ENCODE measurements at places on chromosomes 7 and 10. TPM values are rescaled to one million over a fixed set of nuclear protein-coding genes. Genes with fewer than 3 reads are reported as not detected.
A peak's percentile ranks its signal among the peaks of the same experiment; 100 is the strongest.

DNA sequence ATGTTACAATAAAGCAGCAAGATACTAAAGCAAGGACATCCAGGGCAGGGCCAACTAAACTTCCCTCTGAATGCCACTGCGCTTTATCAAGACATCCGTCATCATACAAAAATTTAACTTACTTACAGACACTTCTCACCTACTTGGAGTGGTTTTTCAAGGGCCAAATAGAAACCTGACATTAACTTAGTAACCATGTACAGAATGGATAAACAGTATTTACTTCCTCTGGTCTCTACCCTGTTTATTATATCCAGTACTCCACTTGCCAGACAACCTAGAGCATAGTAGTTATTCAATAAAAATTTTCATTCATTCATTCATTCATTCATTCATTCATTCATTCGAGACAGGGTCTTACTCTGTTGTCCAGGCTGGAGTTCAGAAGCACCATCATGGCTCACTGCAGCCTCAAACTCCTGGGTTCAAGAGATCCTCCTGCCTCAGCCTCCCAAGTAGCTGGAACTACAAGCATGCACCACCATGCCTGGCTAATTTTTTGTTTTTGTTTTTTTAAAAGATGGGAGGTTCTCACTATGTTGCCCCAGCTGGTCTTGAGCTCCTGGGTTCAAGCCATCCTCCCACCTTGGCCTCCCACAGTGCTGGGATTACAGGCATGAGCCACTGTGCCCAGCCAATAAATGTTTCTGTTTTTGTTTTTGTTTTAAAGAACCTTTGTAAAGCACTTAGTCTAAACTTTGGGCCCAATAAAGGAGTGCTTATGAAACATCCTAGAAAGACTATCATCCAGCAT, 19.0 kb downstream of the SMURF1 start:
- no peak for DNase-seq

DNA sequence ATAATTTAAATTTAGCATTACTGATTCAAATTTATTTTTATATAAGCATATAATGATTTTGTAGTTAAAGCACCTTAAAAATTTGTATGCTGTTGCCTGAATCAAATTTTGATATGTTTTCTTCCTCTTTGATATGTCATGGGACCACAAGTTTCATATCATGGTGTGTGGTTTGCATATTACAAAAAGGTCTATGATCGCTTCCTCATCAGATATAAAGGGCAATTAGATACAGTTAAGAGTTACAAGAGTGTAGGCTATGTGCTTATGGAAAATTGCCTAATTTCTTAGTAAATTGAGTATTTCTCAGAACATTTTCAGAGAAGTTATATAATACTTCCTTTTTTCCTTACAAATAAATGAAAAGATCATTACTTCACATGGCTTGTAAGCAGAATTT, 22.2 kb downstream of the MRC1 start:
- DNase-seq, result no peak

GRCh38 chr7:130856866-130857265, 122.9 kb upstream of the KLF14 start:
- no peak for DNase-seq

GRCh38 chr7:137538361-137538762, 194.8 kb upstream of the PTN start:
- no peak for DNase-seq

DNA sequence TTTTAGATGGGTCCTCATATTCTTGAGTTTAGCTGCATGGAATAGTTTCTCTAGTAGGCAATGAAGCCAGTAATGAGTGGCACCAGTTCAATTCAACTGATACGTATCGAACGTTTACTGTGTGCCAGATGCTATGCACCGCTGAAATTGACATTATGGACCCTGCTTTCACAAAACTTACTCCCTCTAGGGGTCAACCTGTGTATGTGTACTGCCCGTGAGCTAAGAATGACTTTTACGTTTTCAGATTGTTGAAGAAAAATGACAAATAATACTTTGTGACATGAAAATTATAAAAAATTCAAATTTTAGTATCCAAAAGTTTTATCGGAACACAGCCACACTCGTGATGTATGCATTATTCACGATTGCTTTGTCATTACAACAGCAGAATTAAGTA, 95.5 kb downstream of the ZMYND11 start:
- DNase-seq, result no peak

- DNase-seq, result no peak
Measured at GRCh38 chr10:112407696-112408095, 33.8 kb downstream of the ACSL5 start.

- peak; percentile 4 for DNase-seq
Measured at GRCh38 chr10:10677479-10677878, 340.2 kb upstream of the CELF2 start.

DNA sequence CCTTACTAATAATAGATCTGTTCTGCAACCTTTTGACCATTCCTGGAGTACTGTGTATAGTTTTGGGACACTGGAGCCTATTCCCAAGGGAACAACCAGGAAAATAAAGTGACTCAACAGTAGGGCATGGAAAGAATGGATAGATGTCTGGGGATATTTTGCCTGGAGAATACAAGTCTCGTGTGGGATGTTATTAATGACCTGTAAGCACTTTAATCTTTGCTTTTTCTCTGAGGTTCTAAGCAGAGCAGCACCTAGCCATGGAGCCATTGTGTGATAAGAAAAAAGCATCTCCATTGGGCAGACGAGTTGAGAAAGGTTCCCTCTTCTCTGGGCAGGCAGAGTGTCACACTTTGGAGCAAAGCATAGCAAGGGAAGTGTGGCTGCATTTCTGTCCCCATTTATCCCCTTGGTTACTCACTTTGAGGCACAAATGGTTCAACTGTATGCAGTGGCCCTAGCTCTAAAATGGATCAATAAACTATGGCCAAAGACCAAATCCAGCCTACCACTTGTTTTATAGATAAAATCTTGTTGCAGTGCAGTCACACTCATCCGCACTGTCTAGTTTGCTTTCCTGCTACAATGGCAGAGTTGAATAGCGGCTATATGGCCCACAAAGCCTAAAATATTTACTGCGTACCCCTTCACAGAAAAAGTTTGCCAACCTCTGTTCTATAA, 21.0 kb upstream of the CCDC71L start:
- no peak for DNase-seq

GRCh38 chr10:43596546-43596945, 9.7 kb upstream of the ZNF485 start:
- DNase-seq, result no peak

DNA sequence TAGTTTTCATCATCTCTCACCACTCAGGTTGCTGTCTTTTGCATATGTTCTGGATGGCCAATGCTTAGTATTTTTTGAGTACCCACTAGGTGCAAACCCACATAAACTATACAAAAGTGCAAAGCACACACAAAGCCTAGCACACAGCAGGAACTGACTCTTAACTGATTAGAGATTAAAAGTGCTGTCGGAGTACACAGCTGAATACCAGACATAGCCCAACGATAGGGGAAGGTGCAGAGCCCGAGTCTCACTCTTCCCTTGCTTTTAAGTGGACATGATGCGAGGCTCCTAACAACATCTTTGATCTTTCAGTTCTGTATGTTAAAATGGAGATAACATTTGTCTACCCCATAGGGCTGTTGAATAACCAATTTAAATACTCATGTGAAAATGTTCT, 90.8 kb downstream of the DPY19L1 start:
- DNase-seq, result no peak

- no peak for DNase-seq
Measured at GRCh38 chr10:87550741-87551140, 46.0 kb downstream of the MINPP1 start.

DNA sequence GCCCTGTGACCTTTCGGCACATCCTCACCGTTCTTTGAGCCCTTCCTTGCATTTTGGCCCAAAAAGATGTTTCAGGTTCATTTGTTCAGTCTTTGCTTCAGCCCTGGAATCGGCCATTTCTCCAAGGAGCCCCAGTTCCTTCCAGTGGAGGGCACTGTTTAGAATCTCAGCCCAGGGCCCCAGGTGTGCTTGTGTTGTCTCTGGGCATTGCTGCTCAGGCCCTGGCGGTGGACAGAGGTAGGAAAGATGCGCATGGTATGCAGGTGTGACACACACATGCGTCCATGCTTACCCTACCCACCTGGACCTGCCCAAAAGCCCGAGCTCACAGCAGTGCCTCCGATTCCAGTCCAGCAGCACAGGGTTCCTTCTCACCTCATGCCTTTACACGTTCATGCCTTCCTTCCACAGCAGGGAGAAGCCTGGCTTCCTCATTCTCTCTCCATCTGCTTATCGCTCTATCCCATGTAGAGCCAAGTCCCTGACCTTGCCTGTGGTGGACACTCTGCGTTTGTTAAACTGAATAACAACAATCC, 70.6 kb downstream of the LHPP start:
- no peak for DNase-seq

DNA sequence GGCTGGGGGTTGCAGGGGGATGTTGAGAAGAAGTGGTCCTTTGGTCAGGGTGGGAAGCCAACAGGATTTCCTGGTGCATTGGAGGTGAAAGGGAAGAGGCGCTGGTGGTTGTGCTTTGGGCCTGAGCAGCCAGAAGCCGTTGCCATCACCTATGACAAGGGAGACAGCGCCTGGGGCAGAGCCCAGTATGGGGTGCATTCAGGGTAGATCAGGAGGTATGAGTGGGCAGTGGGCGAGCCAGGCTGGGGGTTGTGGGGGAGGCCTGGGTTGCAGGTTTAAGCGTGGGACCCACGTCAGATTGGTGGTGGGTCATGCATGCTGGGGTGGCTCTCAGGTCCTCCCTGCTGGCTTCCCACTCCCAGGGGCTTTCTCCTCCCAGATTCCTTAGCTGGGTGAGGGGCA, 6.3 kb upstream of the PILRB start:
- DNase-seq, result no peak

- DNase-seq, result no peak
Measured at GRCh38 chr10:64040781-64041180, 519.6 kb downstream of the REEP3 start.

DNA sequence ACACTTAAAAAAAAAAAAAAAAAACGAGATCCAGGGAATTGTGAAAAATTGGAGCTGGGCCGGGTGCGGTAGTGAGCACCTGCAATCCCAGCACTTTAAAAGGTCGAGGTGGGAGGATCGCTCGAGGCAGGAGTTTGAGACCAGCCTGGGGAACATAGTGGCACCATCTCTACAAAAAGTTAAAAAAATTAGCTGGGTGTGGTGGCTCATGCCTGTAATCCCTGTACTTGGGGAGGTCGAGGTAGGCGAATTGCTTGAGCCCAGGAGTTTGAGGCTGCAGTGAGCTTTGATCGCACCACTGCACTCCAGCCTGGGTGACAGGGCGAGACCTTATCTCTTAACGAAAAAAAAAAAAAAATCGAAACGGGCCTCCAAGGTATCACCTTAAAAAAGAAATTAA, 2.0 kb downstream of the CLDN4 start:
- DNase-seq, result no peak

- peak; percentile 16 for DNase-seq
Measured at GRCh38 chr10:45514291-45515270, 140.6 kb downstream of the ALOX5 start.

DNA sequence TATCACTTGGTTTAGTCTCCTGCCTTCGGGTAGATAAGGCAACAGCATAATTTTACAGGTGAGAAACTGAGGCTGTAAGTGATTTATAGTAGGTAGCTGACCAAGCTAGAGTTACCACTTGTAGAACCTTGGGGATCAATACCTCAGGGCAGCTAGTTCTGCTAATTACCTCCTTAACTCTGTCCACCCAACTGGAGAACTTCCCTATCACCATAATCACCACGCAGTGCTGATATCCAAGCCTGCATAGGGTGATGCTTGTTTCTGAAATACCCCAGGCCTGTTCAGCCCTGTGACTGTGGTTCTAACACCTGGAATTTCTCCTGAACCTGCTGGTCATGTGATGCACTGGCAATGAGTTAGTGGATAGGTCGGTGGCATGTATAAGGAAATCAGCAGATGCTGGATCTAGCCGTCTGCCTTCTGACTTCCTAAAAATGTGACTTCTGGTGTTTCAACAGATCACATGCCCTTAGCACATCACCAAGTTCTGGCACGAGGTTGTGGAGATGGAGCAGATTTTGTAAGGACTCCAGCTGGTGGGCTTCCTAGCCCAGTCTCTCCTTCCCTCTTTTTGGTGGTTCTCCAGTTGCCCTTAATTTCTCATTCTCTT, 15.3 kb downstream of the PLAU start:
- no peak for DNase-seq

GRCh38 chr7:151374139-151374538, 32.5 kb downstream of the NUB1 start:
- DNase-seq, result no peak

- peak; percentile 59 for DNase-seq
Measured at GRCh38 chr10:106566873-106567272, 597.6 kb downstream of the SORCS1 start.

GRCh38 chr10:106894692-106895091, 269.8 kb downstream of the SORCS1 start:
- DNase-seq, result no peak

- DNase-seq, result no peak
Measured at GRCh38 chr7:120014925-120015465, 258.0 kb upstream of the KCND2 start.

DNA sequence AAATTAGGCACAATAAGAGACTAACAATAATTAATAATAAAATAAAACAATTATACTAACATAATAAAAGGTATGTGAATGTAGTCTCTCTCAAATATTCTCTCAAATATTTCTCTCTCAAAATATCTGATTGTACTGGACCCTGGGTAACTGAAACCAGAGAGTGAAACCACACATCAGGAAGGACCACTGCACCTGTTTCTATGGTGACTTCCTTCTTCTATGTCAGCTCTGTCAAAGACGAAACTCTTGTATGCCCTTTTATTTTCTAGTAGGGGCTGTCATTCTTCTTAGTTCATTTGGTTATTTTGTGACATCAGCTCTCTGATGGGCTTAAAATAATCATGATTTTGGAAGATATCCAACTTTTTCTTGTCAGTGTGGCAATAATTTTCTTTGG, 428.0 kb upstream of the TPK1 start:
- DNase-seq, result no peak

- DNase-seq, result no peak
Measured at GRCh38 chr10:35606430-35606829, 1.3 kb downstream of the GJD4 start.

The HNRNPH3 gene
- 58.8 TPM for total RNA-seq

The ACHE gene
- 9.8 TPM for total RNA-seq

The HOXA4 gene
- 0.69 TPM for total RNA-seq

The SPDYE11 gene
- 0.10 TPM for total RNA-seq

The PPP1R3A gene
- total RNA-seq, result 14.4 TPM

The NKX2-3 gene
- not detected for total RNA-seq

The SPDYE6 gene
- not detected for total RNA-seq

The SPDYE2B gene
- not detected for total RNA-seq

The HTR5A gene
- total RNA-seq, result not detected

The SKIDA1 gene
- 1.2 TPM for total RNA-seq

The MTURN gene
- total RNA-seq, result 52.5 TPM

The POLL gene
- total RNA-seq, result 11.0 TPM

The CFAP58 gene
- 0.39 TPM for total RNA-seq

Measured in skin of body (tissue), 3 donors.